GM19239 (cell line): ENCODE measurements at places on chromosomes 12 and 14.

- no peak for DNase-seq
Observed at GRCh38 chr14:77918448-77918847, 118.5 kb downstream of the ADCK1 start.

DNA sequence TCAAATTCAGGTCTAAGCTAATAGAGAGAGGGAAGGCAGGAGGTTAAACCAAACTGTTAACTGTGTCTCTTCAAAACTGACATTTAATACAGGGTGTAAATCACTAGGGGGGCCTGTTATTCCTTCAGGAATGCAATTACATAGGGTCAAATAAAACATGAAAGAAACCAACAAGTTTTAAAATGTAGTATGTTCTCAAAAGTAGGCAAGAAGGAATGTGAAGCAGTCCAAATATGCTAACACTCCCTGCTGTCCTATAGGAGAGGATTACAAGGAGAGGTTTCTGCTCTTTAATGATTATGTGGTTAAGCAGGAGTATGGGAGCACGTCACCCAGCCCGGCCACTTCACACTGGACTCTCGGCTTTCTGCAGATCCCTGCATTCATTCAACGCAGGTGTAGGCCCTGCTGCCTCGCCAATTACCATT, 42.5 kb upstream of the BMP4 start:
- no peak for DNase-seq

- no peak for DNase-seq
Observed at GRCh38 chr12:50787618-50788017, 23.7 kb downstream of the ATF1 start.

DNA sequence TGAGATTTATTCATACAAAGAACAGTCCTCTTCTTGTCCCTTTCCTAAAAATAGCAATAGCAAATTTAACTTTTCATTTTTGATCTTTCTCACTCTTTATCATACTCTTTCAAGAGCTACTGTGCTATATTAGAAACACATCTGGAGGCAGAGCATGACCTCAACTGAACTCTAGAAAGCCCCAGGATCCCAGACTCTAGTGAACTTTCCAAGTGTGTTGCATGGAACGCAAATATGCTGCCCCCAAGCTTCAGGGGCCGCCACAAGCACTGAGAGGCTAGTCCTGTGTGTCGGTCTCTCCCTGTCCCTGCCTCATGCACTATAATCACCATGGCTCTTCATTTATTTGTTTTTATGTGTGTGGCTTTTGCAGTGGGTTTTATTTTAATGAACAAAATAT, 38.7 kb upstream of the ZNF641 start:
- DNase-seq = no peak

- no peak for DNase-seq
Observed at GRCh38 chr12:113889891-113890581, 76.1 kb downstream of the RBM19 start.

DNA sequence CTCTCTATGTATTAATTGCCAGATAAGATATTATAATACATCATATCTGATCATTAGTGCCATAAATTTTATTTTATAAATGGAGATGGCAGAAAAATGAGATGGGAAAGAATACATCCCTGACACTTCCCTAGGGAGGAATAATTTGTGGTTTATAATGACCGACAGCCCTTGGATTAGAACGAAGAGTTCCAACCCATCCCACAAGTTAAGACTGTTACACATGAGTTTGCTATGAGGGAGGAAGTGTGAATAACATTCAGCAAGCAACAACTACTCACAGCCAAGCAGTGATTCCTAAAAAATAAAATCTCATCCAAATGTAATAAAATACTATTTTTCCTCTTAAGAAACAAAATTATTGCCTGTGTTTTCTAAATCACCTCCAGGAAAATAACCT, 299.0 kb downstream of the CCDC91 start:
- no peak for DNase-seq

DNA sequence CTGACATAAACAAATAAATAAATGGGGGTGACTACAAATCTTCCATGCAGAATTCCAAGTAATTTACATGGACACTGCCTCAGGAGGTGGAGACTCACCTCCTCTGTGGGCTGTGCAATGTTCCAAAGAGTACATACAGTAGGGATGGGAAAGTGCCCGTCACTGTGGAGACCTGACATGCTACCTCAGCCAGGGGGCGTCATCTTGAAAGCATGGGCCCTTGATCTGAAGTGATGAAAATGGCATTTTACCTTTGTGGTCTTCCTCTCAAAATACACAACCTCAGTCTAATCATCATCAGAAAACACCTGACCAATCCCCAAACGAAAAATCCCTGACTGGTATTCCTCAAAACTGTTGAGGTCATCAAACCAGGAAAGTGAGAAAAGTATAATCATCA, 48.4 kb downstream of the ANAPC7 start:
- no peak for DNase-seq

- DNase-seq = no peak
Observed at GRCh38 chr12:5478081-5478706, 46.3 kb downstream of the NTF3 start.

- DNase-seq = no peak
Observed at GRCh38 chr12:15837141-15837790, 44.9 kb upstream of the STRAP start.

GRCh38 chr12:122989225-122989839, 8.9 kb downstream of the ARL6IP4 start:
- DNase-seq = no peak

GRCh38 chr12:74381958-74382357, 155.7 kb upstream of the ATXN7L3B start:
- DNase-seq = no peak

DNA sequence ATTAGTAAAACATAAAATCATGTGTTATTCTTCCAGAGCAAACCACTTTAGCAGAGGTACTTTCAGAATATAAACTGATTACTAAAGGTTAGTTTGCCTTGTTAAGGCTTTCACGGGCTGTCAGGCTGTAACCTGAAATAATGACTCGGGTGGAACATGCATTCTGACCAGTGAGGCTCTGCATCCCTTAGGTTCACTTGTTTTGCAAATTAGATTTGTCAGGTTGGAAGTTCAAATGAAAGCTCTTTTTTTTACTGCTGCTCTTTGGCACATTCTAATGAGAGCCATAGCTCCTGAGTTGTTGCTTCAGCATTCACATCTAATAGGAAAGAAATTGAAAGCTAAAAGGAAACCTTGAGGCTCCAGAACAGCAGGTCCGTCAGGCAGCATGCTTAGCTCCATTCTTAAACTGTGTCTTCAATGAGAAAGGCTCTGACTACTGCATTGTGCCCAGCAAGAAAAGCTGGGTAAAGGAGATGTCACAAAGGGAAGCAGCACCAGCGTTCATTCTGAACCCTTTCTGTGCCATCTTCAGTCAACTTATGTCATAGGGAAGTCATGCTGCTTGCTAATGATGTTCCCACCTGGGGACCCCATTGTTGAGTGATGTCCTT, 445.5 kb upstream of the FBXO33 start:
- DNase-seq = no peak

- DNase-seq = no peak
Observed at GRCh38 chr12:12442548-12443071, 85.7 kb downstream of the BORCS5 start.

DNA sequence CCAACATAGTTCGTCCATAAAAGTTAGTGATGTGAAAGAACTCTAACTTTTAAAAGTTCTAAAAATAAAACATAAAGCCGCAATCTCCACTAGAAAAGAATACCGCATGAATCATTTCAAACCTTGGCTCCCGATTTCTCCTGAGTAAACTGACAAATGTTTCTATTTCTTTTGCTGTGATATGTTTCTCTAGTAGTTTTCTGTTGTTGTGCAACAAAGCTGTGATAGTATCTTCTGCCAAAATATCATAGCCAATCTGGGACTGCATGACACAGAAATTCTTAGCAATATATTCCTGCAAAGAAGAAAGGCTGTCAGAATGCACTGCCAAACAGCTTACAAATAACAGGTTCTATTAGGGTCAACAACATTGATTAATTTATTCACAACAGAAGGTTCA, 174.0 kb downstream of the ITPR2 start:
- DNase-seq = no peak

DNA sequence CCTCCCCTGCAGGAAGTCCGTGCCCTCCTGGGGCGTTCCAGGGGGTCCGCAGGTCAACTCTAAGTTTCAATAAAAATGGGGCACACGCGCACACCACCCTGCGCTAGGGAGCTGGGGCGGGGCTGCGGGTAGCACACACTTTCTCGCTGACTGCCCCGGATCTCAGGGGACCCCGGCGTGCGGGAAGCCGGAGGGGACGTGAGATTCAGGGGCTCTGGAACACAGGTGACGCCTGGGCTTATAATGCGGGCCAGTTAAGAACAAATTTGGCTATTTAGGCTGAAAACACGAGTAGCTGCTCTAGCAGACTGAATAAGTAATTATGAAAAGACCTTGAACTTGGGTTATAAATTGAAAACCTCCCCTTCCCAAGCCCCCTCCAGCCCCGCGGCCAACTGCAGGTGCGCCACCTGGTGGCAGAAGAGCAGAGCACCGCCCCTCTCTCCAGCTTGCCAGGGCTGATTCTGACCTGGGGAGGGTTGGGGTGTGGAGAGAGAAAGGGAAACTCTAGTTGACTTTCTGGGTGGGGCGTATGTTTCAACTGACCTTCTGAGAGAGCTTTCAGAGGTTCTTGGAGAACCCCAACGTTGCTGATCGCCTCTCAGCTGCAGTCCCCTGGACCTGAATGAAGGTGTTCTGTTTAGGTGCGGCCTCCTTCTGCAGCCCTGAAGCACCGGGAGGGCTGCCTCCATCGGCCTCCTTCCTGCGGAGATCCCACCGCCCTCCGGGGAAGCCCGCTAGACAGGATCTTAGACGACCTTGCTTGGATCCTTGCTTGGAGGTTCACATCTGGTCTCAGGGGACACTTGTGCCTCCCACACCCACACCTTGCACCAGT, 118.4 kb upstream of the EVL start:
- peak; percentile 66 for DNase-seq

- DNase-seq = no peak
Observed at GRCh38 chr14:71642715-71643114, 289.5 kb upstream of the RGS6 start.

- no peak for DNase-seq
Observed at GRCh38 chr14:73719791-73720190, 5.6 kb upstream of the PNMA1 start.

DNA sequence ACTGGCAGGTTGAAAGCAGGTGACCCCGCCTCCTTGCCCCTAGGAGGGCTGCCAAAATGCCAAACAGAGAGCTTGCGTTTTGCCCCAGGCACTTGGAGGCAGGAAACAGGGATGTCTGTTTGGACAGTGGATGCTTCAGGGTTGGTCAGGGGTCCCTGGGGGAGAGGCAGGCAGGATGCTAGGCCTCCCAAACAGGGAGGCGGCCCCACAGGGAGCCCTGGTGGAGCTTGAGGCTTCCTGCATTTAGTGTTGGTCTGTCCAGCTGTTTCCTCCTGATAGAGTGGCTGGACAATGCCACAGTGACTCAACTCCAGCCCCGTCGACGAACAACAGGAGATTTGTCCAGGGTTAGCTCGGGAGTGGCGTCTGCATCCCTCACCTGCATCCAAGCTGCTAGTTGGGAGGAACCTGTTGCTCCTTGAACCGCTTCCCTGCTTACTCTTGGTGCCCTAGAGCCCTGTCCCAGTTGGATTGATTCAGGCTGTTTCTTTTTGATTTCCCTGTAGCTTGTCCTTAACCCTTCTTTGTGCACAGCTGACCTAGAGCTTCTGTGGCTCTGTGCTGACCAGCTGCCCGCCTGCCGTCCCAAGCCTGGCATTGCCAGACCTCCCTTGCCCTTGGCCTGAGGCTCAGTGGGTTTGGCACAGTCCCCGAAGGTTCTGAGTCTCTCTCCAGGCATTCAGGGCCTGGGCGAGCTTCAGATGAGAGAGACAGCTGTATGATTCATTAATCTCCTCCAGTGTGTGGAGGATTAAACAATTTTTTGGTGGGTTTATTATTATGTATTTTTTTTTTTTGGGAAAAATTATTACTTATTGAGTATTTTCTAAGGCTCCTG, 45.9 kb downstream of the TSPAN9 start:
- DNase-seq = no peak

- DNase-seq = no peak
Observed at GRCh38 chr12:101775816-101776215, 36.6 kb upstream of the SYCP3 start.

- no peak for DNase-seq
Observed at GRCh38 chr12:107351713-107352112, 258.4 kb upstream of the CRY1 start.

- DNase-seq = no peak
Observed at GRCh38 chr14:24817212-24818057, 183.4 kb upstream of the GZMB start.

DNA sequence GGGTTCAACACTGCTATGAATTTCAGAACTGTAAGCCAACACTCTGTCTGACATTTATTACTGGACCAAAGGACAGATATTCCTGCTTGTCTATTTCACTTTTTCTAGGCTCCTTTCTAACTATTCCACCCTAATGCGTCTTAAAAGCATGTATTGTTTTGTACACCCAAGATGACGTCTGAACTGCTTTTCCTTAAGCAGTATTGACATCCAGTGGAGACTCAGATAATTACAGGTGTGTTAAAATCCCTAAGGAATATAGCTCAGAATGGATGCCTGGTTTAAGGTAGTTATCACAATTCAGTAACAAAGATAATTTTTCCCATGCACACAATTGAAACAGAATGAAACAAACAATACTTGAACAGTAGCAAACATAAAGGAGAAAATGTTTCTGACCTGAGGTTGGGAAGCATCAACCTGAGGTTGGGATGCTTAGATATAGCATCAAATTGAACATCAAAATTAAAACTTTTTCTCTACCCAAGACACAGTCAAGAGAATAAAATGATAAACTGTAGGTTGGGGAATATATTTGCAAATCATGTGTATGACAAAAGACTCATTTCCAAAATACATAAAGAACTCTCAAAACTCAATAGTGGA, 93.7 kb upstream of the PTPRR start:
- no peak for DNase-seq

GRCh38 chr12:78759367-78759766, 105.2 kb upstream of the SYT1 start:
- no peak for DNase-seq

- no peak for DNase-seq
Observed at GRCh38 chr14:52874389-52874788, 76.5 kb downstream of the FERMT2 start.

DNA sequence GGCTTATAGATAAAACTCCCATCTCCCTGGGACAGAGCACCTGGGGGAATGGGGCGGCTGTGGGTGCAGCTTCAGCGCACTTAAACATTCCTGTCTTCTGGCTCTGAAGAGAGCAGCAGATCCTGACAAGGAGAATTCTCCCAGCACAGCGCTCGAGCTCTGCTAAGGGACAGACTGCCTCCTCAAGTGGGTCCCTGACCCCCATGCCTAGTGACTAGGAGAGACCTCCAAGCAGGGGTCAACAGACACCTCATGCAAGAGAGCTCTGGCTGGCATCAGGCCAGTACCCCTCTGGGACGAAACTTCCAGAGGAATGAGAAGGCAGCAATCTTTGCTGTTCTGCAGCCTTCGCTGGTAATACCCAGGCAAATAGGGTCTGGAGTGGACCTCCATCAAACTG, 28.1 kb upstream of the CD163L1 start:
- no peak for DNase-seq
